Brain (organoid and tissue), 16 donors: ENCODE measurements at places on chromosomes 4 and X. TPM values are rescaled to one million over a fixed set of nuclear protein-coding genes. Genes with fewer than 3 reads are reported as not detected.
A peak's percentile ranks its signal among the peaks of the same experiment; 100 is the strongest.

The RBMXL3 gene
- polyA plus RNA-seq, result not detected

The NCAPG gene
- 14.5 TPM for polyA plus RNA-seq

The CFAP97 gene
- 6.2 TPM for polyA plus RNA-seq

The PTPN13 gene
- polyA plus RNA-seq, result 5.0 TPM

The UGT8 gene
- 36.5 TPM for polyA plus RNA-seq

The BRS3 gene
- not detected for polyA plus RNA-seq

The ING2 gene
- polyA plus RNA-seq, result 8.3 TPM

The C4orf36 gene
- 1.0 TPM for polyA plus RNA-seq

The MTNR1A gene
- polyA plus RNA-seq, result not detected

The ARX gene
- 1.6 TPM for polyA plus RNA-seq

The BEX5 gene
- 30.0 TPM for polyA plus RNA-seq

The BEND2 gene
- not detected for polyA plus RNA-seq

DNA sequence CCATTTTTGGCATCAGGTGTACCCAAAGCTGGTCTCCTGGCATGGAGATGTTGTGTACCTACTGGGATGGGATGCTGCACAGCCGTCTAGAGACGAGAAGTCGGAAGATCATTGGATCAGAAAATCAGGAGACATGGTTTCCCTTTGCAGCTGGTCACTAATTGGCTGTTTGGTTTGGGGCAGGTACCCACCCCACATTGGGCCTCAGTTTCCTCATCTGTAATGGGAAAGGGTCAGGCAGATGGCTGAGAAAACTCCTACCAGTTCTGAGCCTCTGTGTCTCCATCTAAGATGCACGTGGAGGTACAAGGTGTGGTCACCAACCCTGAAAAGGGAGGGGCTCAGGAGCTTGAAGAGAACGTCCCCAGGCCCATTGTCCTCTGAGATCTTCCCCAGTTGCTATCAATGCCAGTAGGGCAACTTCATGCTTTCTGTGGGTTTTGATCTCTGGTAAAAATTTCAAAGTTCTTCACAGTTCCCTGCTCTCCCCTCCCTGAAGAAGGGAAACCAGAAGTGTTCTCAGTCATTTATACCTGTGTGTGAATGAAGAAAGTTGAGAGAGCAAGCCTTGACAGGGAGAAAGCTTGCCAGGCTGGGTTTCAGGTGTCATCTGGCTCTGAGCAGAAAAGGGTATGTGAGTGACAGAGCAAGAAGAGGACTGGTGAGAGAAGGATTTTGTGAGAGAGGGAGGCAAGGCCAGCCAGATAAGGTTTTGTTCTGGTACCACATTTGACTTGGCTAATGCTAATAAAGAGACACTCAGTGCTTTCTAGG is 15.1 kb downstream of the TSC22D3 start:
- no peak for DNase-seq

DNA sequence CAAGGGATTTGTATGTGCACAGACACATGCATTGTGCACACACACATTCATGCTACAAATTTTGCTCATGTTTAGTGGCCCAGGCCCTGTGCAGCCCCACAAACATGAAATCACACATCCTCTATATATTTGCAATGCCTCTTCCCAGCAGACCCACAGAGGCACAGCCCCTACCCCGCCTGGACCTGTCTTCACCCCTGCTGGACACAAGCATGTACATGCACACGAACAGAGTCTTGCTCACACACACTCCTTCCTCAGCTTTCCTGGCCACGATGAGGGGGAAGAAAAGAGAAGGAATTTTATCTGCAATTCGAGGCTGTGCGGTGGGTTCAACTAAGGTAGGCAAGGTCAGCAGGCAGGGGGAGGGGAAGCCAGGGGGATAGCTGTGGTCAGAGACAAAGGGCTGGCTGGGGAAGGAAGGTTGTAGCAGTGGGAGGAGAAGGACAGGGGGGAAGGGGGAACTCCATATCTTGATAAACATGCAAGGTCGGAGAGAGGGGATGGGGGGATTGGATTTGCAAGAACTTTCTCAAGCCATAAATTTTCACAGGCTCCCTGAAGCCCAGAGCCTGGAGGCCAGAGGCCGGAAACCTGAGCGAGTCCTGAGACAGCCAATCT is 156.4 kb downstream of the EFNB1 start:
- DNase-seq, result no peak

DNA sequence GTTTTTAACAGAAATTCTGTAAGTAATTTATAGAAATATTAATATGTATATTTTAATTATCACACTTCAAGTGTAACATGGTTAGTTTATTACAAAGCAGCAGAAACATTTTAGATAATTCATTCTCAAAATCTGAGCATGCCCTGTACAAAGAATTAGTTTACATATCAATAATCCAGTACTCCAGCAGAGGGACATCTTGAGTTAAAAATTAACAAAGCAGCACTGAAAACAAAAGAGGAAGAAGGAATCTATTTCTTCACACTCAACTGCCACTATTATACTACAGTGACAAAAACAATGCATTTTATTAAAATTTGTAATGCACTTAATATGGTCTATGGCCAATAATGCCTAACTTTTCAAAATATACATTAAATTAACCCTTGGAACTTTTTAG is 179.1 kb upstream of the KLHL4 start:
- peak; percentile 37 for DNase-seq

GRCh38 chr4:165464376-165464775 is 85.6 kb downstream of the CPE start:
- peak; percentile 60 for DNase-seq

- DNase-seq, result peak; percentile 67
Measured at GRCh38 chrX:17242470-17242869, 132.5 kb upstream of the NHS start.

- no peak for DNase-seq
Measured at GRCh38 chr4:62548108-62548524, 1348.0 kb downstream of the ADGRL3 start.

DNA sequence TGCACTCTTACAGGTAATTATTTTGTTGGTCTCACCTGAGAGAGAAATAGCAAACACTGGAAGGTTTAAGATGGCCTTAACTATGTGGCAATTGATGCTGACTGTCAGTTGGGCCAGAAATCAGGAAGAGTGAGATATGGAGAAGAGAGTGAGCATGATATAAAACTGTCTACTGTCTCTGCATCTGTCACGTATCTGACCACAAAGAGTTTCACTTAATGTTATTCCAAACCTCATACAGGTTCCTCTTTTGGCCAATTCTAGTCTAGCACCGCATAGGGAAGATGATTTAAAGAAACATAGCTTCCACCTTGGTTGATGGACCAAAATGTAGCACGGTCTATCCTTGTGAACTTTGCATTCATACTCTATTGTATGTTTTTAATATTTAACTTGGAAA is 381.0 kb upstream of the BOD1L1 start:
- DNase-seq, result no peak

GRCh38 chr4:78057135-78057599 is at the start of gene FRAS1:
FRAS1 (plus strand) TSS chr4:78057323; CDS start chr4:78058010, 687 bp downstream.
- peak; percentile 84 for DNase-seq

DNA sequence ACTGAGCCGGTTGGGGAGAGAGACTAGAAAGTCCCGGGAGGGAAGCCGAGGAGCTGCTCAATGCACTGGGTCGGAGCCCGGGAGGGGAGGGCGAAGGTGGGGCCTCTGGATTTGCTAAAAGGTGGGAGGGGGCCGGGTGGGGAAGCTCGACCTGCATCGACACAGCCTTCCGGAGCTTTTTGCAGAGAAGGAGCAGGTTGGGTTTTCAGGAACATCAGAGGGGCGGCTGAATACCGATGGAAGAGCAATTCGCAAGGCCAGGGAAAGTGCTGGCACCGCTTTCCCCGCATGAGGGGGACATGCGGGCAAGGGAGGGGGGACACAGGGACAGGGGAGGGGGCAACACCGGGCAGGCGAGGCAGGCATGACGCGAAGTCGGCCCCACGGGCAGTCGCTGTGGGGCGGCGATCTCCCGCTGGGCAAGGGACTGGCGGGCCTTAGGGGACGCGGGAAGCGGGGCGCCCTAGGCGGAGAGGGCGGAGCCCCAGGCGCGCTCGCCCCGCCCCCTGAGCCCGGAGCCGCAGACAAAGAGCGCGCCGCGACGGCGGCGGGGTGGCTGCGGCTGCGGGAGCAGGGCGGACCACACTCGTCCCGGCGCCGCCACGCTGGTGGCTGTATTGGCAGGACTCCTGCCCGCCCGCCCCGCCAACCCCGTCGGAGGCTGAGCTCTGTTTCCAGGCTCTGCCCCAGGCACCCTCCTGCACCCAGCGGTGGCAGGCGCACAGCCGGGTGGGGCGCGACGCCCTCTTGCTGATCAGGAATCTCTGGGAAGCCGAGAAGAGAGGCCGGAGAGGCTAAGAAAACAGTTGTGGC is 11.6 kb downstream of the PDZD4 start:
- peak; percentile 69 for DNase-seq

DNA sequence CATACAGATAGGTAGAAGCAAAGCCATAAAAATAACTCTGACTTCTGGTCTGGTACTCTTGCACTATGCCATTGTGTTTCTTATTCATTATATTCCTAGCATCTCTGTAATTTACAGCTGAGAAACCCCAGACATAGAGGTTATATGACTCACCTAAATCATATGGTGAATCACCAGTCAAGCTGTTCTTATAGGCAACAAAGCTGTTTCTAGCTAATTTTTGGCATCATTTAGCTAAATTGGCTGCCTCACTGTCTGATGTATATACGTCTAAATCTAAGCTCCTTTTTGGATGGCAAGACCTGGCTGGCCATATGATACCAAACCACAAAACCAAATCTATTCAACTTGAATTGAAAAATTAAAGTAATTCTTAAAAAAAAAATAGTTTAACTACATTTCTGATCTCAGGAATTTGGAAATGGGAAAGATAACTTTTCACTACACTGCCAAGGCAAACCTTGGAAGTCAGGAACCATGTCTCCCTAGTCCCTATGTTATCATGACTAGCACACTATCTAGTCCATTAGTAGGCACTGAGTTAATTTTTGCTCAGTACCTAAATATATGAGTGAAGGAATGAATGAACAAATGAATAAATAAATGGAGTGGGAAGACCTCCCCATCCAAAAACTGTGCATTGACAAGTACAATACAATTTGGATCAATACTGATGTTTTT is 41.3 kb upstream of the STAG2 start:
- no peak for DNase-seq

DNA sequence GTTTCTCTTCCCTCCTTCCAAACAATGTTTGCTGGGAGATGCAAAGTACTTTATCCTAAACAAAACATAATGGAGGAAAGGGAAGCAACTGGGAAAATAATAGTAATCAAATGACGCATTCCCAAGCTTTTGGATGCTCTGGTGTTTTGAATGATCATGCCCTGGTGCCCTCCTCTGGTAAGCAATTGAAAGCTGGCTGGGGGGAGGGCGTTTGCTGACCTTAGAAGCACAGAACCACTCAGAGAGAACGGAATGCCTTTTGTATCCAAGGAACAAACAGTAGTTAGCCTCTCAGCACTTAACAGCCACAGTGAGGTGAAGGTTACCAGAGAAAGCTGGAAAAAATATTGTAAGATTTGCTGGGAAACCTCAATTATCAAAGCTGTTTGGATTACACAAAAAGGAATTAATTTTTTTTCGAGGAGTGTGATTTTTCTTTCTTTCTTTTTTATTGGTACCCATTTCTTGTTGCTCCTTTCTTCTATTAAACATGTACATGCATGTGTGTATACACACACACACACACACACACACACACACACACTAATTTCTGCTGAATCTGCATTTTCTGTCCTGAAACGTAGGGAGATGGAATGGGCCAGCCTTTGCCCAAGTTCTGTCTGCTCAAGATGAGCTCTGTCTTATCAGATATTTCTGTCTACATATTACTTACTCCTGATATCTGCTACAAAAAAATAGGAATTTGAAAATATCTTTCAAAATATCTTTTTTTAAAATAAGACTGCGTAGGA is 155.8 kb upstream of the IGFBP7 start:
- no peak for DNase-seq

- no peak for DNase-seq
Measured at GRCh38 chrX:72105436-72105835, 26.3 kb downstream of the RTL5 start.

GRCh38 chrX:17542123-17542522 is 167.1 kb downstream of the NHS start:
- peak; percentile 42 for DNase-seq

- no peak for DNase-seq
Measured at GRCh38 chrX:63428348-63428747, 77.2 kb upstream of the SPIN4 start.

- DNase-seq, result no peak
Measured at GRCh38 chrX:65997978-65998717, 41.7 kb downstream of the VSIG4 start.

GRCh38 chrX:35696760-35697234 is 101.3 kb upstream of the MAGEB16 start:
- no peak for DNase-seq

DNA sequence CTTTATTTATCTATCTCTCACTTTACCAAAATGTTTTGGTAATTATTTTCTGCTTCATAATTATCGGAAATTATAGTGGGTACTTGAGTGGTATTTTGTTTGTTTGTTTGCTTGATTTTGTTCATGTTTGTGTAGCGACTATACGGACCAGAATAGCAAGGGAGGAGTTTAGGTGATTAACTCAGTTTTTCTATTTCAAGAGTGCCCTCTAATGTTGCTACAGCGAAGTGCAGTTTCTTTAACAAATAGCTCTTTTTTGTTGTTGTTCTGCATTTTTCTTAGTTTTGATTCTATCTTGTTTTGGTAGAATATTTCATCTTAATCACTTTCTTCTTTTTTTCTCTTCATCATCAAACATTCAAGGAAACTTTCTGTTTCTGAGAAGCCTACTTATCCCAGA is 40.8 kb upstream of the QRFPR start:
- DNase-seq, result no peak

DNA sequence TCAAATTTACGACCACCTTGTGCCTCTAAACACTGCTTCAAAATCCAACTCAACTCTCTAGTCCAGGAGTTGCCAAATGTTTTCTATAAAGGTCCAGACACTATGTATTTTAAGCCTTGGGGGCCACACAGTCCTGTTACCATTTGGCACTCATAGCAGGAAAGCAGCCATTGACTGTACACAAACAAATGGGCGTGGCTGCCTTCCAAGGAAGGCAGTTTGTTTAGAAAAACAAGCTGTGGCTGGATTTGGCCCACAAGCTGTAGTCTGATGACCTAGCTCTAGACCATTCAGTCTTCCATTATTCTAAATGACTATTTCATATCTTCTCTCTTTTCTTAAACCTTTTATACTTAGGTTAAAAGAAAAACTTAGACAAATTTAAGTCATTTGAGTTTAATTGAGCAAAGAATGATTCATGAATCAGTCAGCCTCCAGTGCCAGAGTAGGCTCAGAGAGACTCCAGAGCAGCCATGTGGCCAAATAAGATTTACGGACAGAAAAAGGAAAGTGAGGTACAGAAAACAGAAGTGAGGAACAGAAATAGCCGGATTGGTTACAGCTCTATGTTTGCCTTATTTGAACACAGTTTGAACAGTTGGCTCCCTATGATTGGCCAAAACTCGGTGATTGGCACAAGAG is 825.8 kb upstream of the LCORL start:
- no peak for DNase-seq

DNA sequence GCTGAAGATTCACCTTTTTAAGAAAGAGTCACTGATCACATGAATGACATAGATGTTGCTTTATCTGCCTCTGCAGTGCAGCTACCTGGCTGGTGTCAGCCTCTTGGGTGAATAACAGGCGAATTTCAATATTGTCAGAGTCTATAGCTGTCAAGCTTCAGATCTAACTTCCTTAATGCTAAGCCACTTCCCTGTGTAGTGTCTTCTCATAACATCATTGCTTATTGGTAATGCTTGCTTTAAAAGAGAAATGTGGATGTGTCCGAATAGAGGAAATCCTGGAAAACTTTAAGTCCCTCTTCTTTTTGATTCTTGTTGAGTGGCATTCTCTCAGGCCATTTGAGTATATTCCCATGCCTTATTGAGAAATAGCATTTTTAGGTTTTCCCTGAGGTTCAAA is 7.3 kb upstream of the IGFBP7 start:
- no peak for DNase-seq
